ENCODE measurements at places on chromosomes 13 and 19.

DNA sequence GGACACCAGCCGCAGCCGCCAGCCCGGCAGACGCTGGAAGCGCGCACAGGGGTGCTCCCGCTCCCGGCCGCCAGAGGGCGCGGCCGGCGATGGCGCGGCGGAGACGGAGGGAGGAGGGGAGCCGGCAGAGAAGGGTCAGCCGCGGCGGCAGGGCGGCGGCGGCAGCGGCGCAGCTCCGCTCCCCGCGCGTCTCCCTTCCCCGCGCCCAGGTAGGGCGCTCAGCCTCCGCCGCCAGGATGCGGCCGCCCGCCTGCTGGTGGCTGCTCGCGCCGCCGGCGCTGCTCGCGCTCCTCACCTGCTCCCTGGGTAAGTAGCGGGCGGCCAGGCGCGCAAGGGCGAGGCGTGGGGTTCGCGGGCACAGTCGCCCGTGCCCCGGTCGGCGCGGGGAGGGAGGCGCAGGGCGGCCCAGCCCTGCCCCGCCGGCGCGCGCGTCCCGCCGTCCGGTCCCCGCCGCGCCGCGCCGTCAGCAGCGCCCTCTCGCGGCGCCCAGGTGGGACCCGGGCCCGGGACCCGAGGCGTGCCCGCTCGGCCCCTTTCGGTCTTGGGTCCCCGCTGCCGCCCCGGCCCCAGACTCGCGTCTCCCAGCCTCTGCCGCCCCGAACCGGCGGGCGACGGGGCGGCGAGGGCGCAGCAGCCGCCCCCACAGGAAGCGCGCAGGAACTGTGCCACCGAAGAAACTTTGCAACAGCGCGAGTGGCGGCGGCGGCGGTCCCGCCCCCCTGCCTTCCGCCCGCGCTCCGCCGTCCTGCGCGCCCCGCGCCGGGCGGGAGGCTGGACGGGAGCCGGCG, at the start of gene B3GLCT:
TSS of gene B3GLCT (plus strand) at position 127 of the 788 bp plus-strand sequence. CDS start at position 237, 110 bp downstream.
- DNase-seq, result peak; percentile 21

GRCh38 chr19:42293540-42293939, 8.4 kb upstream of the PRR19 start:
- no peak for DNase-seq

DNA sequence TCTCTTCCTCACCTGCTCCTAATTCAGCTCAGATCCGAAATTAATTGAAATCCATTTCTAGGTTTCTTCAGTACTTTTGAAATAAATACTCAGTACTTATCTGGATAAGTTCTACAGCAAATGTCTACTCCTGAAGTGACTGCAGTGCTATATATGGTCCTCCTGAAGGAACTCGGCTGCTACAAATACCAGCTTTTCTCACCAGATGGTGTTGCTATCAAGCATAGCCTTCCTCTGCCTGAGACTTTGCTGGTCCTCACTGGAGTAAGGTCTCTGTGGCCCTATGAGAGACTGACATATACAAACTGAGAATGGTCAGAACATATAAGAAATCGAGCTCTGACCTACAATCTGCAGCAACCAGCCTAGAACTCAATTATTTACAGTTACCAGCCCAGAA, 161.6 kb downstream of the NDFIP2 start:
- no peak for DNase-seq

- DNase-seq, result peak; percentile 56
These were observed 2.0 kb downstream of the SPRY2 start for GRCh38 chr13:80338781-80339562.

GRCh38 chr19:1311543-1312091, 25.9 kb downstream of the EFNA2 start:
- DNase-seq, result no peak

DNA sequence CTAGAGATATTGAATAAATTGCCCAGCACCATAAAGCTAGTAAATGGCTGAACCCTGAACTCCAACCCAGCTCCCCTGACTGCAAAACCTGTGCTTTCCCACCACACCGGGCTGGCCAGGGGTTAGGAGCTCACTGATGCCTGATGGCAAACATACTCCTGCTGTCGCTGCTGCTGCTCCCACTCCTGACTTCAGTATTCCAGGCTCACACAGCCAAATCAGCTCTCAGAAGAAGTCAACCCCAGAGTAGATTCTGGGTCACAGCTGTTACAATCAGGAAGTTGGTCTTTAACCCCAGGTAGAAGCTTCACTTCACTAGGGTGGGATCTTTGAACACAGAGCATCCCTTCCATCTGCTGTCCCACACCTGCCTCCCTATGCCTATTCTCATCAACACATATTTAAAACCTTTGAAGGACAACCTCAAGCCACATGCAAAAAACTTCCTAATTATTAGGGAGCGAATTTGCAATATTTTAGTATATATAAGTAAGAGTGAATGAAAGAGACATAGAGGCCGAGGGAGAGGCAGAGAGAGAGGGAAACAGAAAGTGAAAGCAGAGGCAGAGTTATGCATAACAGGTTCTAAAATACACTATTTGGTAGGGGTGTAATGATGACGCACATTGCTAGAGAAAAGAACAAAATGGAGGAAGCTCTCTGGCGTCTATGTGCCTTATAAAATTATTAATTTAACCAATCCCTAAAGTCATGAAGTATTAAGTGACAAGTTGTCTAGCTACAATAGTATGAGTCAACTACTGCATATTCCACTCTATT, 99.4 kb upstream of the SERP2 start:
- peak; percentile 45 for DNase-seq

DNA sequence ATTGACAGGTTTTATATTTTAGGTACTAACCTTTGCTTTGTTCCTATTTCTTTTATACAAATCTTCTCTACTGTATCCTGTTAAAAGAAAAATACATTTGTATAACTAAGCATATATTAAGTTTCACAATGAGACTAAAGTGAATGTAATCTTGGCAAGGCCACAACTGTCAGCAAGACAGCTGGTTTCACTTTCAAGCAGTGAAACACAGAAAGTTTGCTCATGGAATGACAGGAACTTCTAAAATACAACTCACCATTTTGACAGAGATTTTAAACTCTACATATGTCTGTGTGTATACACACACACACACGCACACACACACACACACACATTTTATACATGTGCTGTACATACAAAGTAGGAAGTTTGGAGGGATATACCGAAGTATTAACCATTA, 53.3 kb downstream of the PARP4 start:
- DNase-seq, result peak; percentile 75

GRCh38 chr19:46719629-46720502, 3.0 kb upstream of the PRKD2 start:
- no peak for DNase-seq

DNA sequence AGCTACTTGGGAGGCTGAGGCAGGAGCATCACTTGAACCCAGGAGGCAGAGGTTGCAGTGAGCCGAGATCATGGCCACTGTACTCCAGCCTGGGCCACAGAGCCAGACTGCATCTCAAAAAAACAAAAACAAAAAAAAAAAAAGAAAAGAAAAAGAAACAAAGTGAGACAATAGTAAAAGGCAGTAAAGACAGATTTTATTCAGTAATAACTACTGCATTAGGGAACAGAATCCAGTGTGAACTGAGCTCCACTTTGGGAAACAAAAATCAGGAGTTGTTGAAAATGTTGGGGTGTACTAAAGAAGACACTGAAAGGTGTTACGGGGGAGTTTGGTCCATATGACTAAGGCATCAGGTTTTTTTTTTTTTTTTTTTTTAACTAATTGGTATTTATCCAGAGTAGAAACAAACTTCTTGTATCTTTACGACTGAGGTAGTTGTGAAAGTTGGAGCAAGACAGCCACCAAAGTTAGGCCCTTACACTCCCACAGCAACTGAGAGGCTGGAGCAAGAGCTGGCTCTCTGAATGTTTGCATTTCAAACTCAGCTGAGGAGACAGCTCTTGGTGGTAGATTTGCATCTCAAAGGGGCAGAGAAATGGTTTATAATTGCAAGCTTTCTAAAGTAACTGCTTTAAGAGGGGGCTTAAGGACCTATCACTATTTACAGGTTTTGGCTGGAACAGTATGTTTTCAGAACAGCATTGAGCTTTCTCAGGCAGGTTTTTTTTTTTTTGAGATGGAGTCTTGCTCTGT, 24.2 kb downstream of the ZNF607 start:
- no peak for DNase-seq

Data from AG04450 (cell line).